H9 (cell line): ENCODE measurements at places on chromosomes 11 and 22.

GRCh38 chr11:11038782-11039181 lies 180.9 kb upstream of the ZBED5 start:
- no peak overlapping the region for H3K4me3 ChIP-seq
- H3K27me3 ChIP-seq = no peaks in the 10 kb centered on the region
- no peak overlapping the region for H3K27ac ChIP-seq
- no peak for DNase-seq
- H3K36me3 ChIP-seq = no peaks in the 10 kb centered on the region

DNA sequence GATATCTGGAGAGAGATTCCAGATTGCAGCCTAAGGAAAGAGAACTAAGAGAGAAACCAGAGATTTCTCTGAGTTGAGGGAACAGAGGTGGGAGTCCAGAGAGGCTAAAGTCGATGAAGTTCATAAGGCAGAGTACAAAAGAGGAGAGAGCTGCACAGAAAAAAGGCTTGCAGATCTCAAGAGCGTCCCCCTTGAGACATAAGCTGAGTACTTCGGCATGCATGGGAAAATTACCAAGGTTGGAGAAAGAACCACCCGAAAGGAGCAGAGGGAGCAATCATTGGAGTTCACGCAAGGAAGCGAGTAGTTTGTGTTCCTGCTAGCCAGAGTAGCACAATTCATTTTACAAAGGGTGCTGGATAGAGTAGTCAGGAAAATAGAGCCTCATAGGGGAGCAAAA lies 293.5 kb downstream of the TMEM135 start:
- no peak overlapping the region for H3K4me3 ChIP-seq
- no peaks in the 10 kb centered on the region for H3K27me3 ChIP-seq
- peaks cover 2% of the 10 kb centered on the region; the same call in 2 of the 3 replicates for H3K36me3 ChIP-seq
- no peak for DNase-seq

DNA sequence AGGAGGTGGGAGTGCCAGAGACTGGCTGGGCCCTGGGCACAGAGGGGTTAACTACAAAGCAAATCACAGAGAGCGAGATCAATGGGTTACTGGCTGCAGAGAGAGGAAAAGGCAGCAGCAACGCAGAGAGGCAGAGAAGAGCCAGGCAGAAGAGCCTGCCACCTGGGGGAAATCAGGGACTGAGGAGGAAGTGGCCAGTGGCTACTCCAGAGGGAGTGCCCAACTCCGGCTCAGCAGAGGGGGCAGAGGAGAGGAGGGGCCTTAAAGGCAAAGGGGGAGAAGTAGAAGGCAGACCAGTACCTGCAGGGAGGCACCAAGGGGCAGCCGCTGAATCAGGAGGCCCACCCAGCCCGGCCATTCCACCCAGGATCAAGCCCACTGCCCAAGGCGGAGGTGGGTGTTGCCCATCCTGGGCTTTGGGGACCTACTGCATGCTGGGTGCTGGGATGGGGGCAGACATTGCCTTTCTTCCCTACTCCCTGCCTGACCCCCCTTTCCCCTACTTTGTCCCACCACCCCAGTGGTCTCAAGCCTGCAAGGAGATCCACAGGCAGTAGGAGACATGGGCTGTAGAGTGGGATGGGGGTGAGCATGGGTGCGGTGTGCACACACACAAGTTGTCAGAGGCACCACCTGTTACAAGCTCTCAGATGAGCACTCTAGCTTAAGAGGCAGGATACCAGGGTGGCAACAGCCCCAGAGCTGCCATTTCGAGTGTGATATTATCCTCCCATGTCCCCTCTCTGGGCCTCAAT lies 926 bp upstream of the GALR3 start:
- peak overlapping the region; percentile 43 for H3K4me3 ChIP-seq
- no peaks in the 10 kb centered on the region; the same call in 2 of the 3 replicates for H3K36me3 ChIP-seq
- H3K27me3 ChIP-seq = no peaks in the 10 kb centered on the region; the same call in 1 of the 2 replicates
- H3K4me1 ChIP-seq = peaks cover 3% of the 10 kb centered on the region; the same call in 1 of the 2 replicates

DNA sequence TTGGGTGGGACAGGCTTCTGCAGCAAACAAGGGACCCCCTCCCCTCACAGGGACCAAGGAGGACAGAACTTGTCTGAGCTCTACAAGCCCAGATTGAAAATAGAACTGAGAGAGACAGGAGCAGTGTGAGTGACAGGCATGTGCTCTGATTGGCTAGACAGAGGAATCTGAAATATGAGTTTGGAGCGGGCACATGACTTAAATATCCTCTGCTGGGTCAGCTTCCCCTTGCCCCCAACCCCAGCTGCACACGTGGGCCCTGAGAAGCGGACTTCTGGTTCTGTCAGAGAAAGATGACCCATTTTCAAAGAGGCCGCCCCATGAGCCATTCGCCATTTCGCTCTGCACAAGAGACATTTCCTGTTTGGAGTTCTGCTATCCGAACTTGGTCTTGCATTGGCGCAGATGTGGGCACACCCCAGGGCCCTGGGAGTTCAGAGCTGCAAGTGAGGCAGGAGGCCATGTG lies 5.3 kb downstream of the TUBA8 start:
- no peaks in the 10 kb centered on the region for H3K36me3 ChIP-seq
- no peaks in the 10 kb centered on the region for H3K4me1 ChIP-seq
- DNase-seq = no peak
- no peak overlapping the region for H3K27ac ChIP-seq
- H3K27me3 ChIP-seq = no peaks in the 10 kb centered on the region; the same call in 1 of the 2 replicates
- H3K4me3 ChIP-seq = no peak overlapping the region

DNA sequence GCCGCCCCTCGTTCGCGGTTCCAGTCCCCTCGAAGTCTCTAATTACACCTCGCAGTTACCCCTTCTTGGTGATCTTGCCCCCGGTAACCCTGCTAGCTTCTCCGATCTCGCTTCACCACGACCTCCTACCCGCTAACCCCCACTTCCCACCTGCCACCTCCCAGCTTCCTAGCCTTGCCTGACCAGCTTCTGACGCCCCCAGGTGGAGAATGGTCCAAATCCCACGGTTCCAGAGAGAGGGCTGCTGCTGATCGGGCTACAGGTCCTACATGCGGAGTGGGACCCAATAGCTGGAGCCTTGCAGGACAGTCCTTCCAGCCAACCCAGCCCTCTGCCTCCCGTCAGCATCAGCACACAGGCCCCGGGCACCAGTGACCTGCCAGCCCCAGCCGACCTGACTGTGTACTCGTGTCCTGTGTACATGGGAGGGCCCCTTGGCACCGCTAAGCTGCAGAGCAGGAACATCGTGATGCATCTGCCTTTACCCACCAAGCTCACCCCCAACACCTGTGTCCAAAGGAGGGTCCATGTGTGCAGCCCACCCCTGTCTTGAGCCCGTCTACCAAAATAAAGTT lies 31.9 kb downstream of the RRP8 start:
- no peaks in the 10 kb centered on the region for H3K36me3 ChIP-seq
- peaks cover 4% of the 10 kb centered on the region; the same call in 1 of the 2 replicates for H3K4me1 ChIP-seq
- H3K27ac ChIP-seq = no peak overlapping the region
- peak; percentile 64 for DNase-seq
- H3K4me3 ChIP-seq = no peak overlapping the region

- H3K4me1 ChIP-seq = peaks cover 12% of the 10 kb centered on the region
- H3K27ac ChIP-seq = no peak overlapping the region
- no peaks in the 10 kb centered on the region; the same call in 1 of the 2 replicates for H3K27me3 ChIP-seq
These were observed 38.0 kb upstream of the TBCEL start for GRCh38 chr11:120985718-120986569.

- no peak for DNase-seq
- no peak overlapping the region for H3K27ac ChIP-seq
- no peaks in the 10 kb centered on the region for H3K36me3 ChIP-seq
- no peaks in the 10 kb centered on the region for H3K27me3 ChIP-seq
- H3K4me3 ChIP-seq = no peak overlapping the region
These were observed 856.2 kb upstream of the CCDC90B start for GRCh38 chr11:84142411-84142810.

DNA sequence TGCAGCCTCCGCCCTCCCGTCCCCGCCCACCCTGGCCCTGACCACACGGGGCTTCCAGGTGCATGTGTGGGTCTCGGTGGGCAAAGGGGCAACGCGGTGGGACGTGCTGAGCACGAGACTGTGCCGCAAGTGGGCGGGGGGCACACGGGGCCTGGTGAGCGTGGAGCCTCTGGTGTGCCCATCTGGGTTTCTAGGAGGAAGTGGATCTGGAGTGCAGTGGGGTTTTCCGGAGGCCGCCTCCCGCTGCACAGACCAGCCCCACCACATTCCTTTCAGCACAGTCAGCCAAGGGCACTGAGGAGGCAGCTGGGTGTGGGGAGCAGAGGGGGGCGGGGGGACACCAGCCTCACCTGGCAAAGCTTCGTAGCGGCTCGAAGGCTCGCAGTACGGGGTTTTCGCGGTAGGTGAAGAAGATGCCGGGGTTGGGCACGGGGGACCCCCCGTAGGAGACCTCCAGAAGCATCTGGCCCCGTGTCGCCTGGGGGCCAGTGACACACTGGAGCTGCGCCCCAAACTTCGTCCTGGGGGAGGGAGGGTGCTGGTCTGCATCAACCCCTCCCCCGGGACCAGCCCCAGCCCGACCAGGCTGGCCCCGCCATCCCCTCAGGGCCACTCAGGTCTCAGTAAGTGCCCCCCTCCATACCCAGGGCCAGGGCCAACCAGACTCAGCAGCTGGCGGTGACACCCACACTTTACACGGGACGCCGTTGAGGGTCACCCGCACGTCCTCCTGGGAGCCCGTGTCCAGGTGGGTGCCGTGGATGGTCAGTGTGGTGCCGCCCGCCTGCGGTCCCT lies 12.4 kb upstream of the MAPK11 start:
- peaks cover 48% of the 10 kb centered on the region for H3K36me3 ChIP-seq
- no peaks in the 10 kb centered on the region for H3K4me1 ChIP-seq
- H3K4me3 ChIP-seq = no peak overlapping the region
- H3K27me3 ChIP-seq = no peaks in the 10 kb centered on the region
- DNase-seq = no peak

DNA sequence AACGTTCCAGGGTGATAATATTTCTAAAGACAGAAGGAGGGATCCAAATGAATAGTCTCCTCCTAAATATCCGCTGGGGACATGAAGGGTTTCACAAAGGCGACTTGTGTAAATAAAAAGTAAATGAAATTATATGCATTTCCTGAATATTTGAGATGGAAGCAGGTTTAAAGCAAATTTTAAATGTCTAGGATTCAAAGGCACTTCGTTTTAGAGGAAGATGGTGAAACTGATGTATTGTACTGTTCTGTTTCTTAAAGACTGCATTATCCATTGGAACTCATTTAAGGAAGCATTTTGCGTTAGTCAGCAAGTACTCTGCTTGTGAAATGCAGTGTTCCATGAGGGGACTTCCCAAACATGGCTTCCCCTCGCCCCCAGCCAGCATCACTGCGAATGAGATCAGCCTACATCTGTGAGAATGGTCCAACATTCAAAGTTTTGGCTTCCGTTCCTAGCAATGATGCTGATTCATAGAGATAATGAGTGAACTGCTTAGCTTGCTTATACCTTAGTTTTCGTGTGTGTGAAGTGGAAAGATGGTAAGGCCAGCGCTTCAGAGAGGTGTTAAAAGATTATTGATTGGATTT lies 1.5 kb downstream of the RAB39A start:
- H3K36me3 ChIP-seq = no peaks in the 10 kb centered on the region
- no peaks in the 10 kb centered on the region for H3K27me3 ChIP-seq
- no peak overlapping the region for H3K27ac ChIP-seq

- no peak overlapping the region for H3K4me3 ChIP-seq
- no peaks in the 10 kb centered on the region for H3K4me1 ChIP-seq
- no peak for DNase-seq
- H3K36me3 ChIP-seq = no peaks in the 10 kb centered on the region
- H3K27me3 ChIP-seq = no peaks in the 10 kb centered on the region
These were observed 28.5 kb upstream of the MUC5B start for GRCh38 chr11:1194231-1194976.

GRCh38 chr22:23059284-23059948 lies 10.9 kb upstream of the GNAZ start:
- H3K27me3 ChIP-seq = no peaks in the 10 kb centered on the region; the same call in 1 of the 2 replicates
- H3K4me1 ChIP-seq = no peaks in the 10 kb centered on the region
- H3K36me3 ChIP-seq = no peaks in the 10 kb centered on the region
- no peak overlapping the region for H3K4me3 ChIP-seq

GRCh38 chr11:121029813-121030445 lies 6.0 kb downstream of the TBCEL start:
- no peak overlapping the region for H3K4me3 ChIP-seq
- no peak for DNase-seq
- no peaks in the 10 kb centered on the region for H3K27me3 ChIP-seq
- no peaks in the 10 kb centered on the region for H3K36me3 ChIP-seq
- no peaks in the 10 kb centered on the region for H3K4me1 ChIP-seq
- H3K27ac ChIP-seq = no peak overlapping the region

DNA sequence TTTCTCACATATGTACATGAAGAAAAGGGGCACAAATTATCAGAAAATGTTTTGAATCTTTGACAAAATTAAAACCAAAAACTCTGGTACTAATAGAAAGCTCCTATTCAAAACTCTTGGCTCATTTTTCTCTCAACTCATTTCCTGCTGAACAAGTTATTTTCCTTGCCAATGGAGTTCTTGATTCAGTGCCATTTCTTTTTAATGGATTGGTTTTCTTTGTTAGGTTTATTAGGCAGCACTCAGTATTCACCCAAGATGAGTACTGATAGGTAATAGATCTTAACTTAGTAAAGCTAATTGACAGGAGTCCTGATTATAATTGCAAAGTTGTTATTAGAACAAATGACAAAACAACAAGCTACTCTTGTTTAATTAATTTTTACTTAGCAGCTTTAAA lies 279.4 kb upstream of the PDGFD start:
- H3K4me1 ChIP-seq = no peaks in the 10 kb centered on the region

- H3K27ac ChIP-seq = no peak overlapping the region
- H3K36me3 ChIP-seq = no peaks in the 10 kb centered on the region
- H3K4me1 ChIP-seq = no peaks in the 10 kb centered on the region
- H3K4me3 ChIP-seq = no peak overlapping the region
- no peaks in the 10 kb centered on the region for H3K27me3 ChIP-seq
These were observed 343.8 kb upstream of the ANO3 start for GRCh38 chr11:25988178-25988577.

DNA sequence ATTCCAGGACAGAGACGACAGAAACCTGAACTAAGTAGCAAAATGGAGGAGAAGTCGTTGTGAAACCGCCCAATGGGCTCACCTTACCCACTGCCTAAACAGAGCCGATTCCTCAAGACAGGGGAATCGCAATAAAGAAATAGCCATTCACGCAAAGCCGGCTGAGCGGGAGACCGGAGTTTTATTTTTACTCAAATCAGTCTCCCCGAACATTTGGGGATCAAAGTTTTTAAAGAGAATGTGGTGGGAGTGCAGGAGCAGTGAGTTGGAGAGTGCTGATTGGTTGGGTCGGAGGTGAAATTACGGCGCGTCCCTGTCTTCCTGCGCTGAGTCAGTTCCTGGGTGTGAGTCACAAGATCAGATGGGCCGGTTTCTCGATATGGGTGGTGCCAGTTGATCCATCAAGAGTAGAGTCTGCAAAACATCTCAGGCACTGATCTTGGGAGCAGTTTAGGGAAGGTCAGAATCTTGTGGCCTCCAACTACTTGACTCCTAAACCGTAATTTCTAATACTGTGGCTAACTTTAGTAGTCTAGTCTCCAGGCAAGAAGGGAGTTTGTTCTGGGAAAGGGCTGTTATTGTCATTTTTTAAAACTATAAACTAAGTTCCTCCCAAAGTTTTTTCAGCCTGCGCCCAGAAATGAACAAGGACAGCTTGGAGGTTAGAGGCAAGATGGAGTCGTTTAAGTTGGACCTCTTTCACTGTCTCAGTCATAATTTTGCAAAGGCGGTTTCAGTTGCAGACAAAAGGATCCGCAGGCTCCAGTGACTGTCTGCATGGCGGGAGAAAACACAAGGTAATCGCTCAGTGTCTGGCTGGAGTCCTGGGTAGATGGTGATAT lies 34.1 kb downstream of the OR4D9 start:
- H3K4me1 ChIP-seq = peaks cover 3% of the 10 kb centered on the region; the same call in 1 of the 2 replicates
- no peaks in the 10 kb centered on the region for H3K27me3 ChIP-seq
- peak; percentile 47 for DNase-seq
- H3K27ac ChIP-seq = no peak overlapping the region
- no peak overlapping the region for H3K4me3 ChIP-seq

GRCh38 chr22:26672590-26673468 lies 15.4 kb downstream of the MIAT start:
- H3K27me3 ChIP-seq = no peaks in the 10 kb centered on the region
- DNase-seq = peak; percentile 91
- peak overlapping the region; percentile 47 for H3K27ac ChIP-seq
- H3K4me3 ChIP-seq = peak overlapping the region; percentile 82
